ENCODE measurements at places on chromosomes 3 and 15.

GRCh38 chr3:152511904-152512303 is 243.2 kb downstream of the MBNL1 start:
- DNase-seq = no peak

GRCh38 chr3:150220041-150220440 is 188.1 kb upstream of the TSC22D2 start:
- DNase-seq = no peak

DNA sequence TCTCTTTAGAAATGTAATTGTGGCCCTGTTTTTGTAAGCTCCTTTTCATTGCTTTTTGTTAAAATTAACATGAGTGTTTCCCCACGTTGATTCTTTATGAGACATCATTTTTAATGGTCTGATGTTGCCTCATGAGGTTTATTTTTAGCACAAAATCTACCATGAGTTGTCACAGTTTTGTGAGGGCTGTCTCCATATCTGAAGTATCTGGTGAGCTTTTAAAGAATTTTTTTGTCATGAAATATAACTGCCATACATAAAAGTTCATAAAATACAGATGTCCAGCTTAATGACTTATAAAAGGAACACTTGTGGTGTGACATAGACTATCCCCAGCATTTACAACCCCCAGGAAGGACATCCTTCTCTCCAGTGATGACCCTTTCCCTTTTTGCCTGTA is 34.3 kb upstream of the CEMIP start:
- DNase-seq = no peak

DNA sequence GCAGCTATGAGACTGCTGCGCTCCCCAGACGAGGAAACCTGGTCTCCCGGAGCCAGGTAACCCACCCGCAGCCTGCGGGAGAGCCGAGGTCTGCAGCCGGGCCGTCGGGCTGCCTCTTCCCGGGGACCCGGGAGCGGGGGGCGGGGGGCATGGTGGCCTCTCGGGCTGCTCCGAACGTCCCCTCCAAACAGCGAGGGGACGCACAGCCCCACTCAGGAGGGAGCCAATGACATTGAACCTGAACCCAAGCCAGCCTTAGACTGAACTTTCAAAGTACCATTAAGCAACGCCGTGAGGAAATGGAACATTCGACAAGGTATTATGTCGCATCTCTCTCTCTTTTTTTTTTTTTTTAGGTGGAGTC is 29.8 kb upstream of the ALDH1A3 start:
- DNase-seq = no peak

- no peak for DNase-seq
These were observed 458.8 kb downstream of the MECOM start for GRCh38 chr3:169204751-169205150.

- DNase-seq = no peak
These were observed 747 bp downstream of the MYL3 start for GRCh38 chr3:46862369-46863025.

DNA sequence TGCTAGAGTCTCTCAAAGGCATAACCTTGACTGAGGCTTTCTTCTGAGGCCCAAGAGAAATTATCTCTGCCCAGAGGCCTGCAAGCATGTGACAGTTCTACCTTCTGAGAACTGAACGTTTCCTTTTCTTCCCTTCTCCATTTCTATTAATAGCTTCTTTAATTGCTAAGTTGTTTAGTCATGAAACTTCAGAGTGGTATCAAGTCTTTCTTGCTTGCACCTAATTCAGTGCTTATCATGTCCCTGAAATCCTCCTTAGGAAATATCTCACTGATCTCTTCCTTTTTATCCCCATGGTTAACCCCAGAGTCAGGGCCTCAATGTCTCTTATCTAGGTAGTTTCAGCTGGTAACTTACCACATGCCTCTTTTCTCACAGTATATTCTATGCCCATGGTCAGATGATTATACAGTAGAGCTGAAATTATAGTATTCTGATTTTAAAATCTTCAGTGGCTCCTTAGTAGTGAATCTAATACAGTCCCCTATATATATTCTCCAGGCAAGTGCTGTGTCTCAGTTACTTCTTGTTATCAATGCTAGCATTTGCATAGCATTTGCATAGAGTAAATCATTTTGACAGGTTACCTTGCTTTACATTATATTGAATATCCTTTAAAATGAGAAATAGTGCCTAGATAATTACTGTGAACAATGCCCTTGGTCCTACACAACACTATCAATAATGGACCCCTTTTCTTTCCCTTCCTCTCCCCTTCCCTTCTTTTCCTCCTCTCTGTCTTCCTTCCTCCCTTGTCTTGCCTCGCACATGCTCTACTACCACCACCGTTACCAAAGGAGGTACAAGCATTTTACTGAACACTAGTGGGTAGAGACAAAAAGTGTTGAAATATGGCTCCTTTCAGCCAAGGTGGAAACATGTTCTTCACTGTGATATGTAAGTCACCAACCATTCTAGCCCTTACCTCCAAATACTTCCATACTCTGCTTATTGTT is 33.0 kb downstream of the KBTBD8 start:
- DNase-seq = no peak

DNA sequence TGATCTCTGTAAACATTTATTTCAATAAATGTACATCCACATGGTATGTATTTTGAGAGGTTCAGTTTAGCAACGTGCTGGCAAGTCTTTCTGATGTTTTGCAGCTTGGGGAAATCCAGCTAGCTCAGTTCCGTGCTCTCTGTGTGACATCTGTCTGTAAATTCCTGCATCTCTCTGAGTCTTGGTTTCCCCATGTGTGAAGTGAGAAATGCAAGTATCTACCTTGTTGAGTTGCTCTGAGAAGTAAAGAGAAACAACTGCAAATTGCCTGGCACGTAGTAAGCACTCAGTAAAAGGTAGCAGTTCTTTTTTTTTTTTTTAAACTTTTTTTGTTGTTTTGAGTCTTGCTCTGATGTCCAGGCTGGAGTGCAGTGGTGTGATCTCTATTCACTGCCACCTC is 30.2 kb upstream of the MORF4L1 start:
- DNase-seq = no peak

DNA sequence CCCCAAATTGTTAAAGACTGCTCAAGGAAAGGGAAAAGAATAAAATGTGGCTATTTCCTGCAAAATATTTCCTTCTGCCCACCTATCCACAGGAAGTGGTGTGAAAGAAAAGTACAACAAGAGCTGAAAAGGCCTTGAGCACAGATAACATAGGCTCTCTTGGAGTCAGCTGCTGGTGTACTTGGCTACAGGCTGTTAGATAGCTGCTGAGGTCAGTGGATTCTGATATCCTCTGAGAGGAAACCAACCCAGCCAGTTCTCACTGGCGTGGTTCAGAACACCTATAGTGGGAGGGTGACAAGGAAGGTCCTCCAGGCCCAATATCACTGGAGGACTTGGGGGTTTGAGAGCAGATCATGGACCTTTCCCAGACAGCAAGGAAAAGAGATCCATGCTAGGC is 124.4 kb upstream of the GAP43 start:
- DNase-seq = no peak

All from tongue (tissue), 3 donors.